Right lung (tissue), 10 donors: ENCODE measurements at places on chromosomes 7 and 10. TPM values are rescaled to one million over a fixed set of nuclear protein-coding genes. Genes with fewer than 3 reads are reported as not detected.
A peak's percentile ranks its signal among the peaks of the same experiment; 100 is the strongest.

DNA sequence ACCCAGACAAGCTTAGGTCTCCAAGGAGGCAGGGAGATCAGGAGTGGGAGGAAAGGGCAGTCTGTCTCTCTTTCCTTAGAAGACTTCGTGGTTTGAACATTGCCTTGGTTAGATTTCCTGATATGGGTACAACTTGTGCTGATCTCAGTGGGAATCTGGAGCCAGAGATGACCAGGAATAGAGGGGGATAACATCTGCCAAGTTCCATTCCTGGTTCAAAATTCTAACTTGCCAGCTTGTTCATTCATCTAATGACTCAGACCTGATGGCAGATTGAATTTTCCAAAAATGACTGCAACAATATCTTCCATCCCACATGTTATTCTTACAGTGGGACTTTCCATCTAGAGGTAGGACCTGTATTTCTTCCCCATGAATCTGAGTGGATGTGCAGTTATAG lies 394.3 kb upstream of the PODXL start:
- DNase-seq, result no peak

- DNase-seq, result no peak
These were observed at the start of gene NT5C3A for GRCh38 chr7:33062023-33062781. NT5C3A (minus strand) TSS chr7:33062776; CDS start chr7:33062705, 71 bp downstream.

Gene DBNL
- 59.3 TPM for polyA plus RNA-seq

DNA sequence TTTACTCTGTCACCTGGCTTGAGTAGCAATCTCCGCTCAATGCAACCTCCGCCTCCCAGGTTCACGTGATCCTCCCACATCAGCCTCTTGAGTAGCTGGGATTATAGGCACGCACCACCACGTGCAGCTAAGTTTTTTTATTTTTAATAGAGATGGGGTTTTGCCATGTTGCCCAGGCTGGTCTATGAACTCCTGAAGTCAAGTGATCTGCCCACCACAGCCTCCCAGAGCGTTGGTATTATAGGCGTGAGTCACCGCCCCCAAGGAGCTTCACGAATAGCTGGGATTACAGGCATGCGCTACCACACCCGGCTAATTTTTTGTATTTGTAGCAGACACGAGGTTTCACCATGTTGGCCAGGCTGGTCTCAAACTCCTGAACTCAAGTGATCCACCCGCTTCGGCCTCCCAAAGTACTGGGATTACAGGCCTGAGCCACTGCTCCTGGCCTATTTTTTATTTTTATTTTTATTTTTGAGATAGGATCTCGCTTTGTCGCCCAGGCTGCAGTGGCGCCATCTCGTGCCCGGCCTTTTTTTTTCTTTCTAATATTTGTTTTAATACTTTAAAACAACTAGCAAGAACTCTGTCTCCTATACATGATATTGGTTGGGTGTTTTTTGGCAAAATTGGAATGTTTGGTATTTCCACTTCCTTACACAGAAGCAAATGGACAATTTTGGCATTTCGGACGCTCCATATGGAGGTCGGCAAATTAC lies 1.1 kb downstream of the EFCAB10 start:
- DNase-seq, result no peak

Gene LRRD1
- polyA plus RNA-seq, result 0.91 TPM

DNA sequence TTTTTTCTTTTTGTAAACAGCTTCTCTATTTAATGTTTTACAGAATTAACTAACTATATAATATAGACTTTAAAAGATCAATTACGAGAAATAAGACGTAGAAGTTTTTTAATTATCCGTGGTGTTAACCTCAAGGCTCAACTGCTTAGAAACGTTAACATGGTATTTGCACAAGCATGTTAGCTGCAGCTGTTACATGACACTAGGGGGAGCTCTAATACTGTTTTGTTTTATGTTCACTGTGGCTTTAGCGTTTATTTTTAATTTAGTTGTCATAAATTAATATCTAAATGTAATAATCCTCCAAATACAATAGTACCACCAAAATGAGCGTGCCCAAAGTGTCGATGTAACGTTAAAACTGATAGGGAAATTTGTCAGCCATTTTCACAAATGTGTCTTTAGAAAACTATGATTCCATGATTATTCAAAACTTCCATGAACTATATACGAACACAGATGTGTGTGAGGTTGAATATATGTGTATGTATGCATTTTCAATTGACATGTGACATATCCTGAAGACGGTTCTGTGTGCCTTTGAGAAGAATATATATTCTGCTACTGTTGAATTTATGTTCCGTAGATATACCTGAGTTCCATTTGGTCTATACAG lies 828.8 kb upstream of the MBL2 start:
- no peak for DNase-seq

DNA sequence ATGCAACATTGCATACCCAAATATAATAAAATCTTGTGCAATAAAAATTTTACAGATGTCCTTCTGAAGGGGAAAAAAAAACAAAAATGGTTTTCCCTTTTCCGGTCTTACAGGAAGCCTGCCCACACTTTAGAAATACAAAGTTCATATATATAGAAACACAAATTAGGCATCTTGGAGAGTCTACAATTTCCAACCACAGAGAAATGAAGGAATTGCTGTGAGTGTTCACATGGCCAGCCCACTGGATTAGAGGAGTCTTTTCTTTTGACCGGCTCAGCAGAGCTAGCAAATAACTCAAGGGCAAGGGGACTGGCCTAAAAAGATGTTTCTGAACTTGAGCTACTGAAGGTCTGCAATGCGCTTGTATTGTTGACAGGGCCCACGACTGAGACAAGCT lies 92.4 kb downstream of the GLI3 start:
- DNase-seq, result no peak

- no peak for DNase-seq
These were observed 301.4 kb downstream of the PTPRN2 start for GRCh38 chr7:158286210-158286609.

DNA sequence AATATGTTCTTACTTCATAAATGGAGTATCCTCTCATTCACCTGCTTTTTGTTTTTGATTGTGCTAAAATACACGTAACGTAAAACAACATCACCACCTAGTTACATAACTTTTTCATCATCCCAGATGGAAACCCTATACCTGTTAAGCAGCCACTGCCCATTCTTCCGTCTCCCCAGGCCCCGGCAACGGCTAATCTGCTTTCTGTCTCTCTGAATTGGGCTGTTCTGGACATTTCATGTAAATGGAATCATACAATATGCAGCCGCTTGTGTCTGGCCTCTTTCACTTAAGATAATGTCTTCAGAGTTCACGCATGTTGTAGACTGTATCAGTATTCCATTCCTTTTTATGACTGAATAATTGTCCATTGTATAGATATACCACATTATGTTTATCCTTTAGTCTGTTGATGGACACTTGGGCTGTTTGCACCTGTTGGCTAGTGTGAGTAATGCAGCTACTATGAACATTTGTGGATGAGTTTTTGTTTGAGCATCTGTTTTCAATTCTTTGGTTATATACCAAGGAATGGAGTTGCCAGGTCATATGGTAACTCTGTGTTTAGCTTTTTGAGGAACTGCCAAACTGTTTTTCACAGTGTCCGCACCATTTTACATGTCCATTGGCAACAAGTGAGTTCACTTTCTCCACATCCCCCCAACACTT lies 14.1 kb upstream of the SUN1 start:
- DNase-seq, result no peak

Gene ZPBP
- 0.19 TPM for polyA plus RNA-seq

GRCh38 chr10:24393201-24393600 lies 184.3 kb downstream of the KIAA1217 start:
- DNase-seq, result no peak

DNA sequence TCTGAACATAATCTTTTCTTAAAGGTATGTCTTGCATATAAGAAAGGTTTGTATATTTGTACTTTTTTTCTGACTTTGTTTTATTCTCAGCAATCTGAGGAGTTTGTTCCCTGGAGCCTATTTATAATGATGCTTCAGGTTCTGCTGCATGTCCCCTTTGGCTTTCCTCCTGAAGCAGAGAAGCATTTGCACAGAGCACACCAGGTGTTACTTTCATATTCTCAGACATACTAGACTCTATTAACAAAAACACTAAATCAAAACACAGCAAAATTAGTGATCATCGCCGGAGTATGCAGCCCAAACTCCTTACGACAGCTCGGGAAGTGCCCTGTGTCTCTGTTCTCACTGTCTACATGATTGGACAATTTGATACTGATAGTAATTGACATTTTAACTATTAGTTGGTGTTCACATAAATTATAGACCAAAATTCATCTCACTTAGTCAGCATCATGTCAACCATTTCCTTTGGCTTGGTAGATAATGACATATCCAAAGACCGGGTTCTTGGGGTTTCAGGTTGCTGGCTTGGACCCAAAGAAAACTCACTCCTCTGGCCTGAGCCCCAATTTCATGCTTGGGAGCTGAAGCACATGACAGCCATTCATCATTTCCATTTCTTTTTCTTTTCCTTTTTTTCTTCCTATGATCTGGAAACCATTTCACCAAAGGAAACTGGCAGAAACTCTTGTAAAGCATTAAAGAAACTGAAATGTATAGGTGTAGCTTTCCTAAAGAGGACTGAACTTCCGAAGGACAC lies 400.1 kb upstream of the NRP1 start:
- no peak for DNase-seq

DNA sequence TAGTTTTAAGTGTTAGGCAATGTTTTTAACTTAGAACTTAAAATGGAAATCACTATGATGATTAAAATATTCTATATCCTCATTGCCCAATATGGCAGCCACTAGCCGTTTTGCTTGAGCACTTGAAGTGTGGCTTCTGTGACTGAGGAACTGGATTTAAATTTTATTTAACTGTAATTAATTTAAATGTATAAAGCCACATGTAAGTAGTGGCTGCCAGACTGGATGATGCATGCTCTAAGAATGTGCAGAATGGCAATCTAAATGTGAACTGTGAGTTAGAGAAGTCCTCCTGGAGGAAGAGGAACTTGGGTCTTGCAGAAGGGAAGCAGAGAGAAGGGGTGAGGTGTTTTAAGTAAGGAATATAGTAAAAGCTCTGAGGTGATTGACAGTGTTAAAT lies 451.4 kb downstream of the SUGCT start:
- no peak for DNase-seq

DNA sequence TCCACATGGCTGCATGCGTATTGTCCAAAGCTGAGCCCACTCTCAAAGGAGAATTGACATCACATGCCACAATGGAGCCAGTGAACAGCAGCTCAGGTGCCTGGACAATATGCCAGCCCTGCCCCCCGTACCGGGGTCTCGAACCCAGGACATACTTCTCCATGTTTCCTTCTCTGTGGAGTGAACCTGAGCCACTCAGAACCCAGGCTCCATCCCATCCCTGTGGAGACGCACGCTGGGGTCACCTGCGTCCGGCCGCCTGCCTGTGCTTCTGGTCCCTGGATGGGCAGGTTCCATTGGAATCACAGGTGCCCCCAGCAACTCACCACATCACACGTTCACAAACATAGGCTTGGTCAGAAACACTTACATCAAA lies 229.8 kb downstream of the DNAJB6 start:
- DNase-seq, result no peak

Gene RAPGEF5
- polyA plus RNA-seq, result 88.7 TPM

DNA sequence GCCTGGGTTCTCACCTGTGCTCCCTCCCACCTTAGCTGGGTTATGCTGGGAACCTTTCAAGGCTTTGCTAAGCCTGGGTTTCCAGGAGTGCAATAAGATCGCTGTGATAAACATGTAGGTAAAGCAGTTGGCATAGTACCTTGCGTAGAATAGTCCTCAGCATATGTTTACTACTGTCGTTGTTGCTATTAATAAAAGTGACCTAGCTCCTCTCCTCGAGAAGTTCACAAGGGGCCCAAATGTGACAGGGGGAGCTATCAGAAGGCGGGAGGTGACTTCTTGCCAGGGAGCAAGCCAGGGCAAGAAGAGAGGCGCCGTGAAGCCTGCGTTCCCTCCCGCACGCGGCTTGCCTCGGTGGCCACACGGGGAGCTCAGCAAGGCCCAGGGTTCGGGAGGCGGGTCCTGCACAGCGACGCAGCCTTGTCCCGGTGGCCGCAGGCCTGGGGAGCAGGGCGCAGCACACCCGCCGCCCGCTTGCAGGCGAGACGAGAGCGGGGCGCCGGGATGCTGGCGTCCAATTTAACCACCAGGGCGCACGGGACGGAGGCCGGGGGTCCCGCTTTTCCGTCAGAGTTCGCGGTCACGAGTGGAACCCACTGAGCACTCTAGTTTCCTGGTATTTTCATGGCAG lies 106.2 kb downstream of the SNX10 start:
- DNase-seq, result peak; percentile 79
